Activated naive CD8-positive, alpha-beta T cell treated with anti-CD3 and anti-CD28 coated beads, Interleukin-2, amount 10 ng/mL, durations not matched to agents 7 days and 5 days (primary cell): ENCODE measurements at places on chromosomes 4 and X. TPM values are rescaled to one million over a fixed set of nuclear protein-coding genes. Genes with fewer than 3 reads are reported as not detected.

PRPS1 gene
- total RNA-seq, result 62.0 TPM

H2BW2 gene
- total RNA-seq, result not detected

SOD3 gene
- not detected for total RNA-seq

TCEANC gene
- total RNA-seq, result 6.2 TPM

KLHL13 gene
- 0.48 TPM for total RNA-seq

TMEM47 gene
- total RNA-seq, result not detected

NDUFA1 gene
- total RNA-seq, result 98.1 TPM

MAGEC2 gene
- total RNA-seq, result not detected

GUCY1B1 gene
- not detected for total RNA-seq

MAGEB10 gene
- not detected for total RNA-seq

FAM193A gene
- total RNA-seq, result 37.0 TPM

CCDC149 gene
- not detected for total RNA-seq

BGN gene
- not detected for total RNA-seq

PNMA6A gene
- 0.97 TPM for total RNA-seq

GAGE12F gene
- not detected for total RNA-seq

CSAG1 gene
- not detected for total RNA-seq

NOCT gene
- total RNA-seq, result 4.7 TPM

MAGIX gene
- total RNA-seq, result 1.1 TPM

AKAP17A gene
- 88.1 TPM for total RNA-seq

ALB gene
- total RNA-seq, result not detected

RAB9B gene
- 0.33 TPM for total RNA-seq
